ENCODE measurements at places on chromosomes 6 and 20.

- no peak for DNase-seq
Measured at GRCh38 chr6:106894978-106895702, 79.4 kb downstream of the CD24 start.

GRCh38 chr6:144896289-144896688 lies 611.2 kb downstream of the UTRN start:
- no peak for DNase-seq

DNA sequence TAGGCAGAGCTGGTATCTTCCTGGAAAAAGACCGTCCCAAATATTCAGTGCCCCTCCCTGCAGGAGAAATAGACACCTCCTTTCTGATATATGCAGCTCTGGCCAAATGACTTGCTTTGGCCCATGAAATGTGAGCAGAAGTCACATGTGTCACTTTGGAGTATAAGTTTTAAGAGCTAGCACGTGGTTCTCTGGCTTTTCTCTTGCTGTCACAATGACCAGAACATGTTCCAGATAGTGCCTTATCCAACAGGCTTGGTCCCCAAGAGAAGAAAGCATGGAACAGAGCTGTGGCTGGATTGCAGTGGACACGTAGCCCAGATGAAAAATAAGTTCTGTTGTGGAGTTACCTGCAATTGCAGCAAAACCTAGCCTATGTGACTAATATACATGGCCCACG lies 40.4 kb downstream of the UNC5CL start:
- DNase-seq = no peak

DNA sequence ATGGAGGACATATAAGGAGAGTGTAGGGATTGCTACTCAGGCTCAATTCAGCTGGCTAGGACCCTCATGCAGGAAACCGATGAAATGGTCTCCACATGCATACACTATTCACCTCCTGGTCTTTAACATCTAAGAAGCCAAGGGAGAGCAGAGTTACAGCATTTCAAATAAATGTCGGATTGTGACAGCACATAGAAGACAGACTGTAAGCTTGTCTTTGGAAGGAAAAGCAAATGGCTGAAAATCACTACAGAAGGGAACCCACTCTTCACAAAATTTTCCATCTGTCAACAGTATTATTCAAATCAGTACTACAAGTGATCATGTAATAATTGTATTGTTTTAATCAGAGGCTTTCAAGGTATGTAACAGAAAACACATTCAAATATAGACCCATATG lies 72.9 kb downstream of the ATG5 start:
- no peak for DNase-seq

DNA sequence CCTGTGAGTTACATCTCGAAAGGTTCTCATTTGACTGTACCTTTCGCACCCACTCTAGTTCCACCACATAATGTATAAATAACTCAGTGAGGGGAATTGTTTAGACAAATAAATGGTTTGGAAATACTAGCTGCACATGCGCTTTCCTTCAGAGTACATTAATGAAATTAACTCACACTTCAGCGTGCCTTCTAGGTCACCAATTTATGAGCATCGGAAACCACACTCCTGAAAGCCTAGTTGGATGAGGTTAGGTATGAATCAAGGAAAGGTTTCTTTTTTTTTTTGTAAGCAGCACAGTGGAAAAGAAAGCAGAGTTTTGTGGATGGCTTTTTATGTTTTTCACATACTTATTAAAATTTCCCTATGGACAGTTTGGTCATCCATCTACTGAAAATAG lies 247.8 kb upstream of the TCF21 start:
- no peak for DNase-seq

GRCh38 chr6:15137086-15137485 lies 108.8 kb upstream of the JARID2 start:
- DNase-seq = no peak

GRCh38 chr6:9924971-9925370 lies 489.9 kb downstream of the TFAP2A start:
- DNase-seq = no peak

GRCh38 chr20:22303523-22303922 lies 280.8 kb downstream of the FOXA2 start:
- DNase-seq = no peak

- DNase-seq = no peak
Measured at GRCh38 chr20:3635346-3635745, 27.9 kb downstream of the GFRA4 start.

DNA sequence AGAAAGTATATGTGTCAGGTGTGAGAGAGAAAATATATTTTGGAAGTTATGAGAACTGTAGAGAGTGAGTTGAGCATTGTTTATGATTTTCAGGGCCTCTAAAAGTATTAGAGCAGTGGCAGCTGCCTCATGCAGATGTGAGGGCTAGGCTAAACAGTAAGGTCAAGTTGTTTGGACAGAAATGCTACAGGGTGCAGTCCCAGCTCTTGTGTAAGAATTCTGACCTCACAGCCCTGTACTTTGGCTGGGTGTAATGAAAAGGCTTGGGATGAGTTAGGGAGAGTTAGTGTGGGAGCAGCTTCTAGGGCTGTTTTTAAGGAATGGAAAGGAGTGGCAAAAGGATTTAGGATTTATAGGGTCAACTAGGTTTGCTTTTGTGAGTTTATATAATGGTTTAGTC lies 764.8 kb upstream of the ADGRB3 start:
- no peak for DNase-seq

DNA sequence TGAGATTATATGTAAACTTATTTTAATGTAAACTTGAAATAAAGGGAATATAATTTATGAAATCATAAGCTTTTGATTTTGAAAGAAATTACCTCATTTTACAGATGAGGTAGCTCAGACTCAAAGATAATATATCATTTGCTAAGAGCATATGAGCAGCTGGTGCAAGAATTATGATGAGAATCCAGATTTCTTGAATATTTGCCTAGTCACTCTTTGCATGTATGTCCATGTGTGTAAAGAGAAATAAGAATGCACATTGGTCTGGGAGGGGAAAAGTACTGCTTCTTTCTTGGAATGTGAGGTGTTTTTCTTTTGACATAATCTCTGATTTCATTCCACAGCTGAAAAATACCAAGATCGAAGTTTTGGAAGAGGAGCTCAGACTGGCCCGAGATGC lies 11.1 kb upstream of the SNRNP48 start:
- no peak for DNase-seq

DNA sequence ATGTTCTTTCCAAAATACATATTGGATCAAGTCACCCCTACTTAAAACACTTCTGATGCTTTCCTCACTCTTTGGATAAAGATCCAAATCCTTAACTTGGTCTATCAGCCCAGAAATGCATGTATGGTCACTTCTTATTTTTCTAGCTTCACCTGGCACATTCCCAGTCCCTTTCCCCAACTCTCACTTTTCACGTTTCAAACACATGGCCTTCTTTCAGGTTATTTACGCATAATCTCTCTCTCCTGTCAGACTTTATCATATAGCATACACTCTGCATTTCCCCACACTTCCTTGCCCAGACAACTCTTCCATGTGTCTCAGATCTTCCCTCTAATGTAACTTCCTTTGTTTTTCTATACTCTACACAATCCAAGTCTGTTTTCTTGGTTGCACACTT lies 12.8 kb downstream of the PHIP start:
- no peak for DNase-seq

GRCh38 chr20:44683263-44684046 lies 31.7 kb upstream of the CCN5 start:
- no peak for DNase-seq

GRCh38 chr6:28105245-28105639 lies 19.2 kb upstream of the ZSCAN16 start:
- DNase-seq = no peak

- DNase-seq = no peak
Measured at GRCh38 chr6:25006565-25007001, 70.8 kb upstream of the RIPOR2 start.

DNA sequence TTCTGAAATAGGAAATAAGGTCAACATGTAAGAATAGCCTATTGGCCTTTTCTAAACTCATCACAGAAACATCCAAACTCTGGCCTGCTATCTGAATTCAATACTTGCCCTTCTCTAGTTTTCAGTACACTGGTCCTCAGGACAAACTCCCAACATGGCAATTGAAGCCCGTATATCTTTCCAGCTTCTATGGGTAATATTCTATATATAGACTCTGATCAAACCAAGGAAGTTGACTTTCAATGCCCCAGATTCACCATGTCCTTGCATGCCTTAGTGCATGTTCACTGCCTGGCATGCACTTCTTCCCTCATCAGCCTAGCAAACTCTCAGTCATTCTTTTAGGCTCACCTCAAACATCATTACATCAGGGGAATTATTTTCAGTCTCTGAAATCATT lies 73.2 kb downstream of the RSPO3 start:
- no peak for DNase-seq

DNA sequence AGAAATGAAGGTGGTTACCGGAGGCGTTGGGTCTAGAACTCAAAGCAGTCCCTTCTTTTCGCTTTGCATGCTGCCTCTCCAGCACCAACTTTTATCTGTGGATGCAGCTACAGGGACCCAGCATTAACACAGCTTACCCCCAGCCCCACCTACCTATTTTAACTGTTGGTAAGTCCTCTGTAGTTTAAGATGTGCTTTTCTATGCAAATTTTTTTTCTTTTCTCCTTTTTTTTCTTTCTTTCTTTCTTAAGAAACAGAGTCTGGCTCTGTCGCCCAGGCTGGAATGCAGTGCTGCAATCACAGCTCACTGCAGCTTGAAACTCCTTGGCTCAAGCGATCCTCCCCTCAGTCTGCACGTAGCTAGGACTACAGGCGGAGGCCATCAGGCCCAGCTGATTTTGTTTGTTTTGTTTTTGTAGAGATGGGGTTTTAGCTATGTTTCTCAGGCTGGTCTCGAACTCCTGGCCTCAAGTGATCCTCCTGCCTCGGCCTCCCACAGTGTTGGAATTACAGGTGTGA lies 6.5 kb upstream of the USP45 start:
- no peak for DNase-seq

- DNase-seq = no peak
Measured at GRCh38 chr6:90928051-90928450, 341.2 kb upstream of the MAP3K7 start.

DNA sequence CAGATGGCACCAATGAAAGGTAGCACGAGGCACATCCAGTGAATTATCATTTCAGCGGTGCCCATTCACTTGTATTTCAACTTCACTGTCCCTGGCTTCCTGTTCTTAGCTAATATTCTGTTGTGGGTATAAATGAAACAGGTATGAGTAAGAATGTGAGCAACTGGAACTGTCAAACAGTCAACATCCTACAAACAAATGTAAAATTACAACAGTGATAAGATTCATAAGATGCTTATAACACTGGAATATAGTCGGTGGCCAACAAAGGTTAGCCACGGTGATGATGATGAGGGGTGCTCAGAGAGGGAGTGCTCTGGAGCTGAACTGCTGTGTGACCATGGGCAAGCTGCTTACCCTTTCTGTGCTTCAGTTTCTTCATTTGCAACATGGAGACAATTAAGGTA lies 74.9 kb upstream of the TOX2 start:
- no peak for DNase-seq

- DNase-seq = peak; percentile 73
Measured at GRCh38 chr20:39874049-39874893, 814.8 kb downstream of the MAFB start.

GRCh38 chr6:28635547-28636158 lies 110.0 kb downstream of the GPX5 start:
- no peak for DNase-seq

DNA sequence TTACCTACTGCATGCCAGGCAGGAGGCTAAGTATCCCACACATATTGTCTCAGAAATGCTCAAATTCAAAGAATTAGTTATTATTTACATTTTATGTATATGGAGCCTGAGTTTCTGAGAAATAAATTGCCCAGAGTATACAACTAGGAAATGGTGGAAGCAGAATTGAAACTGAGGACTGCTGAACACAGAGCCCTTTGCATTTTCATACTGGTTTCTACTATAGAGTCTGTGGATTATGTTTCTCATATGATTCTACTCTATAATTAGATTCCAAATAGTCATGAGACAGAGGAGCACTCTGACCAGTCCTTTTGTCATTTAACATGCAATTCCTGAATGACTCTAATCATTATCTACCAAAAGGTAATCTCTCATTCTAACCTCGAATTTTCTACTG lies 254.3 kb downstream of the LMBRD1 start:
- no peak for DNase-seq

GRCh38 chr6:100217225-100218012 lies 223.4 kb upstream of the MCHR2 start:
- peak; percentile 39 for DNase-seq

- no peak for DNase-seq
Measured at GRCh38 chr6:16179970-16180431, 51.1 kb downstream of the MYLIP start.

DNA sequence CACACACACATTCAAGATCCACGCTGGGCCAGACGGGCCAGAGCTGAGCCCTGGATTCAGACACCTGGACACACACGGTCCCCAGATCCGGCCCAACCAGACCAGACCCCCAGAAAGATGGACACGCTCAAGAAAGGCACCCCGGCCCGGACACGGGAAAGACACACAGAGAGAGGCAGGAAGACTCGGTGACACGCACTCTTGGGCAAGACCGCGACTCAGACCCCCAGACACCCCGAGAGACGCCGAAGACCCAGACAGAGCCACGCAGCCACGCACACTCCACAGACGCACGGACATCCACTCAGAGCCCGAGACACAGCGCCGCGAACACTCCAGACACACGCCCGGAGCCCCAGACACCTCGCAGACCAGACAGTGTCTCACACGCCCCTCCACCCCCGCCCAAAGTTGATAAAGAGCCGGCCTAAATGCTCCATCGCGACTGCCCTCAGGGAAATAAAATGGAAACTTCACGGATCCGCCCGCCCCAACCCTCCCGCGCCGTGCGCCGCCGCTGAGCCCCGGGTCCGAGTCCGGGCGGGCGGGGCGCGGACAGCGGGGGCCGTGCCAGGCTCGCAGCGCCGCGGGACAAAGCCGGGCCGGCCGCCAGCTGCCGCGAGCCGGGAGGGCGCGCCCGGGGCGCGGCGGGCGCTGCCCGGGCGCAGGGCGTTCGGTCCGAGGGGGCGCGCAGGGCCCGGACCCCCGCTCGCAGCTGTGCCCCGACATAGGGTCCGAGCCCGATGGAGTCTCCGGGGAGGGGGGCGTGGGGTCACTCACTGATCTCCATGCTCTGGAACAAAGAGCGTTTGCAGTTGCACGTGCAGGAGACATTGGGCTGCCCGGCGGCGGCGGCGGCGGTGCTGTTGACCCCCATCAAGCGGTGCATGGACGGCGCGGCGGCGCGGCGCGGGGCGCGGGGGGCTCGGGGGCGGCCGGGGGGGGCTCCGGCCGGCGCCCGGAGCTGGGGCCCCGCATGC lies 831 bp downstream of the PMEPA1 start:
- no peak for DNase-seq

- no peak for DNase-seq
Measured at GRCh38 chr6:113921299-113921904, 49.5 kb downstream of the HDAC2 start.

DNA sequence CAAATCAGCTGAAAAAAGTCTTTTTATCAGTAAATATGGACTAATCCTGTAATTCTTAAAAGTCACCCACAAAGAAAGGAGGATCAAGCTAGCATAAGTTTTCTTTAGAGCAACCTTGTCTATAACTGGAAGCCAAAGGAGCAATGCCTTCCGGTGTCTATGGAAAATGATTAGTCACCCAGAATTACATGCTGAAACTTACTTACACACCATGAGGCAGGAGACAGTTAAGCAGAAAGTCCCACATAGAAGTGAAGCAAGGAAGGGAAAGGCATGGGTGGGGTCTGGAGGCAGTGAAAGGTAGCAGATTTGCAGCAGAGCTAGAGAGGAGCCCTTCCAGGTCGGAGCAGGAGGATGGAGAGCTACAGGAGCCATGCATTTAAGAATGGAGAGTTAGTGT lies 153.7 kb upstream of the RIPOR2 start:
- DNase-seq = no peak

- no peak for DNase-seq
Measured at GRCh38 chr20:36573798-36574365, 485 bp downstream of the TGIF2 start.

- DNase-seq = no peak
Measured at GRCh38 chr6:157714153-157714490, 108.9 kb upstream of the SNX9 start.

Data from AG04450 (cell line).